Stimulated activated CD4-positive, alpha-beta T cell treated with anti-CD3 and anti-CD28 coated beads, Interleukin-1b, Interleukin-23, amount 100 ng/mL, for 1 hour (primary cell): ENCODE measurements at places on chromosomes 7 and 10.

- no peak for DNase-seq
Observed at GRCh38 chr10:17785276-17785930, 23.7 kb upstream of the MRC1 start.

- DNase-seq, result no peak
Observed at GRCh38 chr10:49207936-49208487, 19.8 kb upstream of the TMEM273 start.

- no peak for DNase-seq
Observed at GRCh38 chr10:77763453-77764430, 126.1 kb upstream of the KCNMA1 start.

- DNase-seq, result no peak
Observed at GRCh38 chr7:139494835-139495579, 11.5 kb upstream of the KLRG2 start.

DNA sequence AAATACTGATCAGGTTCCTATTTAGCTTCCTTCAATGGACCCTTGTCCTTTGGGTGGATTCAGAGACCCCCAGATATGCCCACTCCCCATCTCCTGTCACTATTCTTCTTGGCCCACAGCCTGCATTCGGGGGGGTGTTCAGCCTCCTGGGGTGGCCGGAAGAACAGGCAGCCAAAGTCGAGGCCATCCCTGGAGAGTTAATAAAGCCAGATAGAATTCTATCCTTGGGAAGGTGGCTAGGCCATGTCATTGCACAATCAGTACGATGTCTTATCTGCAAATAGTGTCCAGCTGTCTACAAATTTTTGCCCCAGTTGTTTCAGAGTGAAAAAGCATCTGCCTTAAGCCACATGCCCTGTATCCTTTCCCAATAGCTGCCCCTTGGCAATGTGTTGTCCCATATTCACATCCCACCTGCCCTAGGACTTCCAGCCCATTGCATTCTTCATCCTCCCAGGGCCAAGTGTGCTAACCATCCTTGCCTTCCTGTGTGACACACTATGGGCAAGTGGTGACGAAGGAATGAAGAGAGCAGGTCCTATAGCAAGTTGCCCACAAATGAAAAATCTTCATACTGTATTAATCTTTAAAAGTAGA, 9.9 kb upstream of the FAM107B start:
- no peak for DNase-seq

DNA sequence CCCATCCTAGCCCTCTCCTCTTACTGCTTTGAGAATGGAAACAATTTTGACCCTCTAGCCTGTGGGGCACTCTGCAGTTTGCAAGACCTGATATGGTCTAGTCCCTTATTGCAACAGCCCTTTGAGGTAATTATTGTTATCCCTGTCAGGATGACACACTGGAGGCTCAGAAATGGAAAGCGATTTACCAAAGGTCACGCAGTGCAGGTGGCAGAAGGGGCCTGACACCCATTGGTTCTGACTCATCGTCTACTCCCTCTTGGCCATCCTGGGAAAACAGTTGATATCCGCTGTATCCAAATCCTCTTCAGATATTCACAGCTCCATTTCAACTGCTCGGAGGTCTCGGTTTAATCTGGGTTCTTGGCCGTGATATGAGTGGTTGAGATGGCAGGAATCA, 44.7 kb upstream of the AQP1 start:
- DNase-seq, result no peak

DNA sequence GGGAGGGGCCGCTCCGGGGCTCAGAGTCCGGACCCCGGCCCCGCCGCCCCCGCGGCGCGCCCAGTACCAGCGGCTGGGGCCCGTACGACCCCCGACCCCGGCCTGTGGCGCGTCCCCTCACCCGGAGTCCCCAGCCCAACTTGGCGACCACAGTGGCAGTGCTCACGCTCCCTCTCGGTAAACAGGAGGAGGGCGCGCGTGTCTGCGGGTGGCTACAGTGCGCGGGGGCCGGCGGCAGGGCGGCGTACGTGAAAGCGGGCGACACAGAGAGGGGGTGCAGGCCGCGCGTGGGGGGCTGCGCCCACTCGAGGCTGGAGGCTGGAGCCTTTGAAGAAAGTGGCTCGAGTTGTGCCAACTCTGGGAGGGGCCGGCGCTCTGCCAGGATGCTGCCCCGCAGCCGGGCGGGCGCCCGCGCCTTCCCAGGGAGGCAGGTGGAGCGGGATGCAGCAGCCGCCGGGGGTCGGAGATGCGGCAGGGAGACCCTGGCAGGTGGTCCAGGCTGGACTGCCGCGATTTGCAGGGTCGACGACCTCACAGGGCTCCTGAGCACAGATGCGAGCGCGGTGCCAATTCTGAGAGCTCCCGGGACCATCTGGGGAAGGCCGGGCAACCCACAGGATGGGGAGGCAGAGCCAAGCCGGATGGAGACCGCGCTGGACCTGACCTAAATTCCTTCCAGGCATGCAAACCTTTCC, 655 bp downstream of the PTPRE start:
- no peak for DNase-seq

- no peak for DNase-seq
Observed at GRCh38 chr10:14623931-14624330, 150.8 kb downstream of the FAM107B start.

DNA sequence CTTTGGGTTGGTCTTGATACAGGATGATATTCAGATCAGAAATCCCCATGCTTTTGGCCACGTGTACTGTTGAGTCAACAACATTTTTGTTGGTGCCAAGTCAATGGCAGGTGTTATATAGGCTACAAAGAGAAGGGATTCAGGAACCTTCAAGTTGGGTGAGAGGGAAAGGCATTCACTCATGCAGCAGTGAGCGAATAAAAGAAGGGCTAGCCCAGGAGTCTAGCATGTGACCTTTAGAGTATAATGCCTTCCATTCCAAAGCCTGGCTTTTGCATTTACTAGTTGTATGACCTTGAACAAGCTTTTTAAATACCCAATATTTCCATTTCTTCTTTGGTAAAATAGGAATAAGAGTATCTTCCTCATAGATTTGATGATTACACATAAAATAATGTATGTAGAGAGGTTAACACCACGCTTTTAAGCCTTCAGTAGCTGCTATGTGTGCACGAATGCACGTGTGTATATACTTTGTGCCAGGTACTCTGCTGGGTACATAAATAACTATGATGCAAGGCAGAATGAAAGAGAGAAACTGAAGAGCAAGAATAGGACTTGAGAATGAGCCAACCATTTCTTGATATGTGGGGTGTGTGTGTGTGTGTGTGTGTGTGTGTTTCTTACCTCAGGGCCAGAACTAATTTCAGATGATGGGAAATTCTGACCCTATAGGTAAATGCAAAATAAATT, 163.6 kb downstream of the PDE1C start:
- DNase-seq, result no peak

DNA sequence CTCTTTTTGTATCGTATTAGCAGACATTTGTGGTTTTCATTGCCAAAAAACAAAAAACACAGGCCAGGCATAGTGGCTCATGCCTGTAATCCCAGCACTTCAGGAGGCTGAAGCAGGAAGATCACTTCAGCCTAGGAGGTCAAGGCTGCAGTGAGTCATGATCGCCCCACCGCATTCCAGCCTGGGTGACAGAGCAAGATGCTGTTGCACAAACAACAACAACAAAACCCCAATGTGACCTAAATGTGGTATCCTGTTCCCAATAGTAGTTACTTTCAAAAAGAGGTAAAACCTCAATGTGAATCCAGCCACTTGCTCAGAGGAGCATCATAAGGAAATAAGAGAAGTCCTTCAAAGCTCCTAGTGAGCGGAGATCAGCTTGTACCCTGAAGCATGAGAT, 45.8 kb upstream of the SKAP2 start:
- DNase-seq, result no peak
